ENCODE measurements at places on chromosomes 2 and 18.
A peak's percentile ranks its signal among the peaks of the same experiment; 100 is the strongest.

- DNase-seq = no peak
Measured at GRCh38 chr2:102385522-102385921, 29.9 kb downstream of the IL18R1 start.

GRCh38 chr2:25333981-25334380 lies 7.7 kb downstream of the DNMT3A start:
- DNase-seq = no peak

GRCh38 chr2:238099714-238100048 lies 459 bp upstream of the ESPNL start:
- DNase-seq = no peak

DNA sequence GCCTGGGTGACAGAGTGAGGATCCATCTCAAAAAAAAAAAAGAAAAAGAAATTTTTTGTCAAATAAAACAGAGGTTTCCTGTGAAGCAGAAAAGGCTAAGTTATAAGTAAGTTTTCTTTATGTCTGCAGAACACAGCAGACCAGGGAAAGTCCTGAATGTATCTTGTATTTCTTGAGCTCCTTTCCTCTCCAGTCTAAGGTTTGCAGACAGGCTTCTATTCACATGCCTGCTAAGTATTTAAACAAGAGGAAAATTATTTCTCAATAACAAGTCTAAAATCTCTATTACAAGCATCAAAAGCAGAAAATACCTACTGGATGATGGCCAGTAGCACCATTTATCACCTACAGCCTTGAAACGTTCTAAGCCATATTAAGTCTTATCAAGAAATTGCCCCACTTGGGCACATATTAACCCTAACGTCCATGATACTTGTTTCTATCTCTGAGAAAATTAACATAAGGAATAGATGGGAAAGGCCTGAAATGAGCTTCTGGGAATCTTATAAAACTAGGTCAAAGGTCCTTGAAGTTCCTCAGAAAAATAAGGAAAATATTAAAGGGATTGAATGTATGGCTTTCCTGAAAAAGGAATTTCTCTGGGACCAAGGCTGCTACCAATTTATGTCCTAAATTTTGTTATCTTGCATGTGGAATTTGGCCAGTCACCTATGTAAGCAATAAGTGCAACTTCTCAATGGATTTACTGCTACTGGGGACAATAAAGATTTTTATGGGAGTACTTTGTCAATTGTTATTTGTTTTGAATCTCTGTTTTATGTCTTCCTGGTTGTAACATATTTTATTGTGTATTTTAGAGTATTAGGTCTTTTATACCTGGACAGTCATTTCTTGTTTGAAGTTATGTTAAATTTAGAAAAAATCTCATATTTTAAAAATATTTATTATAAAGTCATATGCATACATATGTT lies 3.0 kb upstream of the REG1A start:
- DNase-seq = no peak

GRCh38 chr2:210626849-210627248 lies 70.5 kb downstream of the CPS1 start:
- DNase-seq = no peak

- no peak for DNase-seq
Measured at GRCh38 chr2:50388324-50388723, 643.6 kb downstream of the NRXN1 start.

DNA sequence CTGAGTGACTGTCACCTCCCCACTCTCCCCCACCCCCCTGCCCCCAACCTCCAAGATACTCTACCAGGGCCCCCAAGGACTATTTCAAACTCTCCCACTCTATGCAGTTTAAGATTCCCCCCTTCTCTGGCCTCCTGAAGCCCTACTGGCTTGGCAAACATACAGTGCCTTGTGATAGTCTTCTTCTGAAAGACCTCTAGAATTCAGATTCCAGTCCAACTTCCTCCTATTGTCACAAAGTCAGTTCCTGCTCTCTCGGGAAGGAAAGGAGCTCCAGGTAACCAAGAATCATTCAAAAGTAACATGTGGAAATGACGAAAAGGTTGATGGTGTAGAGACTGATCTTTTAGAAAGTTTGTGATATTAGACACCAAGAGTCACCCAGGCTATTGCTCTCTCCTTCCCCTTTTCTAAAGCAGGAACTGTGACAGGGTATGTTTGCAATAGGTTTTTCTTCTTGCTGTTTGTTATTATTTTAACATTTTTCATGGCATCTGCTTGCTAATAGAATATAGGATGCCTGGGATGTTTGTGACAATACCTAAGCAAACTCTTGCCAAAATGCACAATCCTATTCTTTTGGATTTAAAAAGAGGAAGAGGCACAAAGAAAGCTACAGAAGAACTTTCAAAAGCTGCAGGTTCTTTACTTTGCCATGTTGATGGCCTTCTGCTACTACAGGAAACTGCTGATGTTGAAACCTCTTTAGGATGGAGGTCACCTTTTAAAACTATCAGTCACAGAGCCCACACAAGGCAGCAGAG lies 93.5 kb upstream of the MGAT4A start:
- DNase-seq = no peak

GRCh38 chr18:47287911-47288585 lies 36.6 kb upstream of the SKOR2 start:
- DNase-seq = no peak

GRCh38 chr2:231709636-231709980 lies 1.3 kb downstream of the PTMA start:
- DNase-seq = no peak

- no peak for DNase-seq
Measured at GRCh38 chr2:149422991-149423338, 92.6 kb downstream of the LYPD6 start.

DNA sequence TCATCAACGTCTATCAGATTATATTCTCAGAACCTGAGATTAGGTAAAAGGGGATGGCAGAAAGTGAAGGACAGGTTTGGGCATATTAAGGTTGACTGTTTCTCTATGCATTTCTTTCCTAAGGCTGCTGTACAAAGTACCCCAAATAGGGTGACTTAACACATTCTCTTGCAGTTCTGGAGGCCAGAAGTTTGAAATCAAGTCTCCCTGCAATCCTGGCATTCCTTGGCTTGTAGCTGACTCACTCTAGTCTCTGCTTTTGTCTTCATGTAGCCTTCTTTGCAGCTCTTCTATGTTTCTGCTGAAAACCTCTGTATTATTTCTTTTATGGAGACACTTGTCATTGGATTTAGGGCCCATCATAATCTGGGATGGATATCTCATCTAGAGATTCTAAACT lies 364.3 kb downstream of the PLCL1 start:
- DNase-seq = peak; percentile 81

GRCh38 chr2:13009027-13009642 lies 292.4 kb downstream of the TRIB2 start:
- no peak for DNase-seq

GRCh38 chr2:100923461-100924060 lies 78.5 kb upstream of the RPL31 start:
- no peak for DNase-seq

DNA sequence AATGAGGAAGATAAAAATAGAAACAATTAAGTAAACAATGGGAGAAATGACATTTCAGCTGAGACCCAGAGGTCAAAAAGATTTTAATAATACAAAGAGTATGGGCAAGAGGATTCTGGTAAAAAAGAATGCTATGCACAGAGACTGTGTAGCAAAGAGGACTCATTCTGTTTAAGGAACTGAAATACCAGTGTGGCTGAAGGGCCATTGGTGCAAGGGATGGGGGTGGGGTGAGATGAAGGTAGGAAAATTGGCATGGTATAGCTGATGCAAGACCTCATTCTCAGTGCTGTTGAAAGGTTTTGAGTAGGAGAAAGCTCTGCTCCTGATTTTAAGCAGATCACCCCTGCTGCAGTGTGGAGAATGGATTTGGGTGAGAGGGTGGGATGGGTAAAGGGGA lies 10.8 kb downstream of the GALNT1 start:
- no peak for DNase-seq

DNA sequence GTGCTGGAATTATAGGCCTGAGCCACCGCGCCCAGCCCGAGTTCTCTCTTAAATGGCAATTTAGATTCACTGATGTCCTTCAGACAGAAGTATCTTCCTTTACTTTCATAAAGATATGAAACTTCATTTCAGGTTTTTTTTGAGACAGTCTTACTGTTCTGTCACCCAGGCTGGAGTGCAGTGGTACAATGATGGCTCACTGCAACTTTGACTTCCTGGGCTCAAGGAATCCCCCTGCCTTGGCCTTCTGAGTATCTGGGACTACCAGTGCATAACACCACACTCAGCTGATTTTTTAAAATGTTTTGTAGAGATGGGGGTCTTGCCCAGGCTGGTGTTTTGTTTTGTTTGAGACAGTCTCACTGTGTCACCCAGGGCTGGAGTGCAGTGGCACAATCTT lies 13.2 kb downstream of the ITGB1BP1 start:
- no peak for DNase-seq

DNA sequence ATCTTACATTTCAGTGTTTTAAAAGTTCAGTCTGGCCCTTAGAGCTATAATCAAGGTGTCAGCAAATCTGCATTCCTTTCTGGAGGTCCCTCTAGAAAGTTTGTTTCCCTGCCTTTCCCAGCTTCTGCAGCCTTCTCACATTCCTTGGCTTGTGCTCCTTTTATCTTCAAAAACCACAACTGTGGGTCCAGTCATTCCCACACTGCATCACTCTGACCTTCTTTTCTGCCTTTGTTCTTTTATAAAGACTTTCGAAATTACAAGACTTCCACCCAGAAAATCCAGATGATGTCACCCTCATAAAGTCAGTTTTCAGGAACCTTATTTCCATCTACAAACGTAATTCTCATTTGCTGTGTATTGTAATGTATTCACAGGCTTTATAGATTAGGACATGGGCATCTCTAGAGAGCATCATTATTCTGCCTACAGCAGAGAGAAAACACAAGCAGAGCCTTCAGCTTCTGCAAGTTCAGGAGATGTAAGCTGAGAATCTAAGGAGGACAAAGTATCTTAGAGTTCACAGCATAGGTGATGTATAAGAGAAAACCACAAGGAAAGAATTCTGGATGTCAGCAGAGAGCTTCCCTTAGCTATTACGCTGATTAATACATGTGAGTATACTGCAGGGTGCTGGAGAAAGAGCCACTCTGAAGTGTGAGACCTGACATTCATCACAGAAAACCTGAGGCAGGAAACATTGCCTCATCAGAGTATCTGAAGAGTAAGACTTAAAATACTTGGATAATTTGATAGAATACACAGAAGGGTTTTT lies 1100.2 kb downstream of the CBLN2 start:
- DNase-seq = no peak

GRCh38 chr2:200399046-200399445 lies 92.6 kb downstream of the SPATS2L start:
- DNase-seq = peak; percentile 74

- no peak for DNase-seq
Measured at GRCh38 chr2:1881998-1882397, 137.7 kb upstream of the PXDN start.

DNA sequence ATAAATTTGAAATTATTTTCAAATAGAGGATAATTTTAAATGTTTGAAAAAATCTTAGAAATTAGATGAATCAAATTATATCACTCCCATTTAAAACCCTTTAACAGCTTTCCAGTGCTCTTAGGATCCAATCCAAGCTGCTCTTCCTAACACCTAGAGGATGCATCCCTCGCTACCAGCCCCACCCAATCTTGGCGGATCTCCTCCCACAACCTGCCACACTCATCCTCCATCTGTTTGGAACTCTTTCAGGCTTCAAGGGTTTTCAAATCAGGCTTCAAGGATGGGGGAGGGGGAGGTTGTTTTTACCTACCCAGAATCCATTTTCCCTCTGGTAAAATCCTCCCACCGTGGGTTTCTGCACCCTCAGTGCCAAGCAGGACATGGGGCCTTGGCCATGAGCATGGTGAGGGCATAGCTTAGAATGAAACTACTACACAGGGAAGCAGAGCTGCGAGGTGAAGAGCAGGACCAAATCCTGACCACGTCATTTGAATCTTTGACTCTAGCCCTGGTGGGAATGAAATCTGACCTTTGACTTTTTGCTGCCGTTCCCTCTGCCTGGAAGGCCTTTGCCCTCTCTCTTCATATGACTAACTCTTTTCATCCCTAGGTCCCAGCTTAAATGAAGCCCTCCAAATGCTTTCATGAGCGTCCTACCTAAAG lies 113.0 kb upstream of the MAPRE2 start:
- no peak for DNase-seq

- DNase-seq = no peak
Measured at GRCh38 chr2:29014331-29014730, 33.2 kb downstream of the TOGARAM2 start.

DNA sequence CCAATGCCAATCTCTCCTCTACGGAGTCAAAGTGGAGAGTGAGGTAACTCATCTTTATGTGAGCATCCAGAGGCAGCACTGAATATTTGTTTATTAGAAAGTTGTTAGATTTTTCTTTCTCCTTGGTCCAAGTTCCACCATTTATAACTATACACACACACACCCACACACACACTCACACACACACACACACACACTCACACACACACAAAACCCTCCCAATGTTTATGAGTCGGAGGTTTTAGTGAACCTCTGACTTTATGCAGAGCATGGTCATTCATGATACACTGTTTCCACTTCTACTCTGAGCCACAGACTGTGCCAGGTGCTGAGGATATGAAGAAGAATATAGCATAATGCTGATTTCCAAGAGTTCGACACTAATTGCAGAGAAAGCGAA lies 132.9 kb upstream of the CCDC68 start:
- DNase-seq = no peak

DNA sequence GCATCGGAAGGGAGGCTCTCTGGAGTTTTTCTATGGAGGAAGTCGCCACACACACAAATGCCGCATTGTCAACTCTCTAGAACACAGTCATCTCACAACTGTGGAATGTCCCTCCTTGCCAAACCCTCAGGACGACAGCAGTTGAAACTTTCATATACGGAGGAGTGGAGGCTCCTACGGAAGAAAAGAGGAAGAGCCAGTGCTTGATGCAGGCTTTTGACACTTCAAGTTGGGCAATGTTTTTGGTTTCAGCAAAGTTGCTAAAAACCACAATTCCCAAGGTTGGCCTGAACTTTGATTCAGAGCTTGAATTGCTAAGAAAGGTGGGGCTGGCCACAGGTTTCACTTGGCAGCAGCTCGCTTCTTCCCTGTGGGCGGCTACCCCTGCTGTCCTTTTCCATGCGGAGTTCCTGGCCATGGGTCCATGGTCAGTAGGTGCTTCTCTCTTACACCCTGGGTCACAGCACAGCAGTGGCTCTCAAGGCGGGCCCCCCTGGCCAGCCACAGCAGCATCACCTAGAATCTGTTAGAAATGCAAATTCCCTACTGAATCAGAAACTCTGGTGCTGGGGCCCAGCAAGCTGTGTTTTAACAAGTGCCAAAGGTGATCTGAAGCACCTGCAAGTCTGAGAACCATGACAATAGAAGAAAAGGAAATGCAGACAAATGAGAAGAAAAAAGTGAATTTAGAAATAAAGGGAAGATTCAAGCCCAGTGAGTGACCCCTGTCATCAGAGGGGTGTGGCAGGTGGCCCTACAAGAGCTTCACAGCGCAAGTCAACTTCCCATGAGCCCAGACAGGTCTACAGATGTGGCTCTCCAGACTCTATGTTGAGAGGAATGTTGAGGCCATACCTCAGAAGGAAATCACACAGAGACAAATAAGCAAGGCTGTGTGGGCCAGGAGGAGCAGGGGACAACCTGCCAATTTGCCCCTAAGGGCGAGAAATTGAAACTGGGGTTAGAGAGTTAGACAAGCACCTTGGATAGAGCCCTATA lies 856.4 kb downstream of the RNF144A start:
- DNase-seq = peak; percentile 11

All from trophoblast cell (in vitro differentiated cells and primary cell).